AG04449 (cell line): ENCODE measurements at places on chromosomes 13 and 19.

DNA sequence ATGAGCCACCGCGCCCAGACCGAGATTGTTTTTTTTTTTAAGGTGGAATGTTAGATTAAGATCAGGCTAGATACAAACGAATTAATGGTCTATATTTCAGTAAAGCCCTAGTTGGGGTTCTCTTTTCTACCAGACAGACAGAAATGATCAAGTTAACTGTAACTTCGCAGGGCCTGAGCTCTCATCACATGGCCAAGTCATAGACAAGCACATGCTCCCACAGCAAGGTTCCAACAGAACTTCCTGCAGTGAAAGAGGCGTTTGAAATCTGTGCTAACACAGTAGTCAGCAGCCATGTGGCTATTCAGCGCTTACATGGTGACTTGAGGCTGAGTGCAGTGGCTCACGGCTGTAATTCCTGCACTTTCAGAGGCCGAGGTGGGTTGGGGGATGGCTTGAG is 34.7 kb upstream of the SEMA6B start:
- DNase-seq, result no peak

GRCh38 chr19:2715470-2716274 is 5.5 kb downstream of the DIRAS1 start:
- DNase-seq, result no peak

DNA sequence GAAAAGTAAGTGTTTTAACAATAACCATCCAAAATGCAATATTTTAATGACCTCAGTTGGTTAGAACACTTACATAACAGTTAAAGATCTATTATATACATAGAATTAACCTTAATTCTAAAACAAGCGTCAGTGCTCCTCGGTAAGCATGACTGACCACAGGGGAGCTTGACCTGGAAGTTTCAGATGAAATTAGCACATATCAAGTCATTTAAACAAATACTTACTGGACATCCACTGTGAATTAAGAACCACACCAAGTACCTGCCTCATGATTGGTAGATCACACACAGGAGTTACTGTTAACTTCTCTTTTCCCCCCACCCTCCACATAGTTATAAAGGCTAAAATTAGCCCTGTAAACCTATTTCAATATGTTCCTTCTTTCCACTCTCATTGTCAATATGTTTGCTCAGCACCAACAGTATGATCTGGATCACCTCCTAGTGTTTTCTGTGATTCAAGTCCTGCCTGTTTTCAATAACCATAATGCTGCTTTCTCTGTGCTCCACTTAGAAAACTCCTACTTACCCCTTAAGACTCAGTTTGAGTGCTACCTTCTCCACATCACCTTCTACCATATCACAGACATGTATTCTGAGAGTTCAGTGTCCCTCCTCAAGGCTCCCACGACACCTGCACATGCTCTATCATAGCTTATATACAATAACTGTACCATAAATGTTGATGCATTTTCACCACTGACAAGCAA is 209.0 kb downstream of the VWA8 start:
- DNase-seq, result no peak

- no peak for DNase-seq
Observed at GRCh38 chr19:18484992-18485391, 36.9 kb downstream of the ELL start.

DNA sequence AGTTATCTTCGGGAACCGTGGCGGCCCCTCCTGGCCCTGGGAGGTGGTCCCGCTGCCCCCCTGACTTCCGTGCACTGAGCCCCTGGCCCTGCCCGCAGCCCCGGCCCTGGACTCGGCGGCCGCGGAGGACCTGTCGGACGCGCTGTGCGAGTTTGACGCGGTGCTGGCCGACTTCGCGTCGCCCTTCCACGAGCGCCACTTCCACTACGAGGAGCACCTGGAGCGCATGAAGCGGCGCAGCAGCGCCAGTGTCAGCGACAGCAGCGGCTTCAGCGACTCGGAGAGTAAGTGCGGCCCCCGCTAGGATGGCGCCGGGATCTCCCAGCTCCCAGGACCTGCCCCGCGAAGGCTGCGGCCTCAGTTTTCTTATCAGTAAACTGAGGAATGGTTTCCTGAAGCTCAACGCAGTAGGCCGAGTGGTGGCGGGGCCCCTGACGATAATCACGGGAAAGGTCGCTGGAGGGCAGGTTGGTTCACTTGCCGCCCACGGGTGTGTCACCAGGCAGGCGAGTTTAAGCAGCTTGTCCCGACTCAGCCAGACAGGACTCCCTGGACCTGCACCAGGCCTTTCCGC is 924 bp downstream of the RGCC start:
- no peak for DNase-seq

DNA sequence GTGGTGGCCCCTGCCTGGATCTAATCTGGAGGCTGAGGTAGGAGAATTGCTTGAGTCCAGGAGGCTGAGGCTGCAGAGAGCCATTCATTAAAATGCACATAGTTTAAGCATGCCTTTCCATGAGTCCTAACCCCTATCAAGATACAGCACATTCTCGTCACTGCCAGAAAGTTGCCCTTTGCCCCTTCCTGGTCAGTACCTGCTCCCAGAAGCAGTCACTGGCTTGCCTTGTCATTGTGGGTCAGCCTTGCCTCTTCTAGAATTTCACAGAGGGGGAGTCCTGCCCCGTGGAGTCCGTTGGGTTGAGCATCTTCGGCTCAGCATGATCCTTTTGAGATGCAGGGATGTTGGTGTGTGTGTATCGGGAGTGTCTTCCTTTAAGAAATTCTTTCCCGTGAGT is 10.8 kb downstream of the BICRA start:
- no peak for DNase-seq

- no peak for DNase-seq
Observed at GRCh38 chr13:21849323-21849722, 178.4 kb downstream of the FGF9 start.

GRCh38 chr13:98220271-98220791 is 43.3 kb upstream of the RNF113B start:
- no peak for DNase-seq

GRCh38 chr13:30601836-30602235 is 15.9 kb upstream of the USPL1 start:
- no peak for DNase-seq

DNA sequence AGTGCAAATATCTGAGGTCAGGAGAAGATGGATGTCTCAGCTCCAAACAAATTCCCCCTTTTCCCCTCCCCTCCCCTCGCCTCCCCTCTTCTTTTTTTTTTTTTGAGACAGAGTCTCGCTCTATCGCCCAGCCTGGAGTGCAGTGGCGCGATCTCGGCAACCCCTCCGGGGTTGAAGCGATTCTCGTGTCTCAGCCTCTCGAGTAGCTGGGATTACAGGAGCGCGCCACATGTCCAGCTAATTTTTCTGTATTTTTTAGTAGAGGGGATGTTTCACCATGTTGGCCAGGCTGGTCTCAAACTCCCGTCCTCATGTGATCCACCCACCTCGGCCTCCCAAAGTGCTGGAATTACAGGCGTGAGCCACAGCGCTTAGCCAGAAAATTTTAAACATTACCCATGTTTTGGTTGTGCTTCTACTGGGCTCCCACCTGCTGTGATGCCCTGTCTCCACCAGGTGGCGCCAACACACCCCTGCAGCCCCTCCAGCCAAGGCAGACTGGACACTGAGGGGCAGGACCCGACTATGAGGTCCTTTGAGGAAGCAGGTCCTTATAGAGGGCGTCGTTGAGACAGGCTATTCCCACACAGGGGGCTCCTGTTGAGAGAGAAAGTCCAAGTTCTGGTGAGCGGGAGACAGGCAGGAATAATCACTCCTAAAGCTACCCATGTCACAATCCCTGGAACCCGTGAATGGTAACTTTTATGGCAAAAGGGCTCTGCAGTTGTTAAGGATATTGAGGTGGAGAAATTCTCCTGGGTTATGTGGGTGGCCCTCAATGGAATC is 6.3 kb downstream of the ERICH4 start:
- DNase-seq, result no peak

- DNase-seq, result no peak
Observed at GRCh38 chr19:35355791-35356460, 2.3 kb upstream of the FFAR3 start.

DNA sequence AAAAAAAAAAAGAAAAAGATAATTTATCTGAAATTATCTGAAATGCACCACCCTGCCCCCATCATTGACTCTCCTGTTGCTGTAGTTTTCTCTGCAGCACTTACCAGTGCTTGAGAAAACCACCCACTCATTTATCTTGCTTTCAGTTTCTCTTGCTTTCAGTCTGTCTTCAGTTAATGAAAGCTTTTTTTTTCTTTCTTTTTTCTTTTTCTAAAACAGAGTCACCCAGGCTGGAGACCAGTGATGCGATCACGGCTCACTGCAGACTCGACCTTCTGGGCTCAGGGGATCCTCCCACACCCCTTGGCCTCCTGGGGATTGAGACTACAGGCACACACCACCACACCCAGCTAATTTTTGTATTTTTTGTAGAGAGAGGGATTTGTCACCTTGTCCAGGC is 4.3 kb upstream of the ACP5 start:
- DNase-seq, result no peak

- DNase-seq, result no peak
Observed at GRCh38 chr13:26227166-26227971, 5.3 kb upstream of the RNF6 start.

DNA sequence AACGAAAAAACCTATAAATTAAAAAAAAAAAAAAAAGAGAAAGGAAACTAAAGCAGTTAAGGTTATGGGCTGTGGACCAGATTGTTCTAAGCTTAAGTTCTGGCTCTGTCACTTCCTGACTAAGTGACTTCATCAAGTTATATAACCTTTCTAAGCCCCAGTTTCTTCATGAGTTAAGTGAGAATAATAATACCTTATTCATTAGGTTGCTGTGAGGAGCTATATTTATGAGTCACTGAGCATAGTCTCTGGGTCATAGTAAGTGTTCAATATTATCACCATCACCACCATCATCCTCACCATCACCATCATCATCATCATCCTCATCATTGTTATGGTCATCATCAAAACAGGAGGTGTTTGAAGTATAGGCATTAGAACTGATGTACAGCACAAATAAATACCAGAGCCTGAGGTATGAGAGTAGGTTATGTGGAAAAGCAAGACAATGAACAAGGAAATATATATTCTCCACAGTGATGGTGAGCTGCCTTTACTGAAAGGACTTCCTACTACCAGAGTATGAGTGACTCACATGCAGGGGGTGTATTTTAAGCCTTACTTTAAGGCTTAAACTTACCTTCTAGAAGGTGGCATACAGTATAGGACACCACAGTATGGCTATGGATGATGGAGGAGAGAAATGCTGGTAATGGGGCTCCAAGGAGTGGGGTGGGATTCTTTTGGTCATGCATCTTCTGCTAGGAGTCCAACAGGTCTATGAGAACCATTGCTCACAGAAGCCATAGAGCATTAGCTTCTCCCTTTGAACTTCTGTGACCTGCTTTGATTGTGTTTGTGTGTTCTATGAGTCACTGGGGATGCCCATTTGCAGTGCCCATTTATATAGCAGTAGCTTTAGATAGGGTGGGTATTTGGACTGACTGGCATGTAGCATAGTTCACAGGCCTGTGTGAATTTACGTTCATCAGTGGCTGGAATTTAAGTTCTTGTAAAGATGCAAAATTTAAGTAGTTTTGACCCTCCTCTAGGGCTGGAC is 104.4 kb downstream of the KLF5 start:
- DNase-seq, result no peak

DNA sequence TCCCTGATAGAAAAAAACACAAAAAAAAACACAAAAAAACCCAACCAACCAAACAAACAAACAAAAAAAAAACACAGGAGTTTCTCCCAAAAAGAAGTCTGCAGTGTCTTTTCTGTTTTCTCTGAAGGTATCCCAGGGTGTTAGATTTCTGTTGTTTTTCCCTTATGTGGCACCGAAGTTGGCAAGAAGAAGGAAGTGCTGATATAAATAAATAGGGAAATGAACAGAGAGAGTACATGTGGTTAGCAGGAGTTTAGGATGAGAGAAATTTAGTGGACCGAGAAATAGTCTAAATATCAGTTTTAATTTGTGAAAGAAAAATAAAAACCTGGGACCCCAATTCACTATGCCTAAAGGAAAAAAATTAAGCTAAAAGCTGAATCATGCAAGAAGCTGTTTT is 287.0 kb upstream of the SGCG start:
- DNase-seq, result no peak

- no peak for DNase-seq
Observed at GRCh38 chr19:37778613-37779126, 716 bp downstream of the ZNF573 start.

DNA sequence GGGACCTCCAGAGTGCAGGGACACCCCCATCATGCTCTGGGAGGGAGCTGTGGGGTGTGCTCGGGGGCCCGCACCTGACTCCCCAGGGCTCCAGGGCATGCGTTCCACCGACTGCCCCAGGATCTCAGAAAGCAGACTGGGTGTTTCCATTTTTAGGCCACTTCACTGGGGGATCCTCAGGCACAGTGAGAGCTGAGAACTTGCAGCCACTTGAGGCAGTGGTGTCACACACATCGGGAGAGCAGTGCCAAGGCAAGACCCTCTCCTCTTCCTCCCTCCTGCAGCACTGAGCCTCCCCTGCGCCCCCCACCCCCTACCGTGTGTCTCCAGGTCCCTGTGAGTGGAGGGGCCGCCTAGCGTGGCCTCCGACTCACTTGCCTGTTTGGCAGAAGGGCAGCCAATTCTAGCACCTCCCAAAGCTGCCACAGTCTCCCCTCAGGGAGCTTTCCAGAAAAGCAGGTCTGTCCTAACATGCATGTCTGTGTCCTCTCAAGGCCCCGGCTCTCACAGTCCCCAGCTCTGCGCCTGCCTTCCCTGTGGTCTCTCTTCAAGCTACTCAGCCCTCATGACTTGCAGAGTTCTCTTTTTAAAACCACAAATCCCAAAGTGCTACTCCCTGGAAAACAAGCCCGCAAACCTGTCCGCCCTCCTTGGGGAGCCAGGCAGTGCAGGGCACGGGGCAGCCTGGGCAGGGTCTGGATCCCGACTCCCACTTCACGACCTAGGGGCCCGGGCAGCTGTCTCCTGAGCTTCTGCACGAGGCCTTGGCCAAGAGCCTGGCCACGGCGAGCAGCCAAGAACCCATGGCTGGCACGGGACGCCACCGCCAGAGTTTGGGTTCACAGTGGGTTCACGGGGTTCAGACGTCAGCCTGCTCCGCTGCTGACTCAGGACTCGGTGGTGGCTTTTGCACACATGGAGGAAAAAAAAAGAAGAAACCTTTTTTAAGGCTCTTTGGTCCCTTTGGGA is 94.1 kb downstream of the STK24 start:
- DNase-seq, result no peak

DNA sequence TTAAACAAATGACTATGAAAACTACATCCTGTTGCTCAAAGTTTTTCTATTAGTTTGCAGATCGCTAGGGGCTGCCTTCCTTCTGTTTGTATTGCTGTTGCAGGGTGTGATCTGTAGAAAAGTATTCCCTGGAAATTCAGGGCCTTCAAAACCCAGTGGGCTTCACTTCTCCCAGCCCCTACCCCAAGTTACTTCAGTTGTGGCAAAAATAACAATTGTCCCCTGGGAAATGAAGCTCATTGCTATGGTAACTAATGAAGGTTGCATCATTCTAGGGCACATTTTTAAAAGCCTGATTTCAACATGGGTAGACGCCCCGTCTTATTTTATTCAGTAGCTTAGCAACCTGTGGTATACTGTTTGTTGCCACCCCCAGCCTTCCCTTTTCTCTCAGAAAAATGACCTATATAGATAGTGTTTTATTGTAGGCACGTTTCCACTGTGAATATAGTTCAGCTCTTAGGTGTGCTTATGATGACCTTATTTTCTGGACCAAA is 60.9 kb downstream of the WDFY2 start:
- no peak for DNase-seq

GRCh38 chr19:17835182-17836006 is 12.4 kb downstream of the JAK3 start:
- DNase-seq, result no peak
